PC-9 (cell line): ENCODE measurements at places on chromosomes 7 and 10. TPM values are rescaled to one million over a fixed set of nuclear protein-coding genes. Genes with fewer than 3 reads are reported as not detected.
A peak's percentile ranks its signal among the peaks of the same experiment; 100 is the strongest.

DNA sequence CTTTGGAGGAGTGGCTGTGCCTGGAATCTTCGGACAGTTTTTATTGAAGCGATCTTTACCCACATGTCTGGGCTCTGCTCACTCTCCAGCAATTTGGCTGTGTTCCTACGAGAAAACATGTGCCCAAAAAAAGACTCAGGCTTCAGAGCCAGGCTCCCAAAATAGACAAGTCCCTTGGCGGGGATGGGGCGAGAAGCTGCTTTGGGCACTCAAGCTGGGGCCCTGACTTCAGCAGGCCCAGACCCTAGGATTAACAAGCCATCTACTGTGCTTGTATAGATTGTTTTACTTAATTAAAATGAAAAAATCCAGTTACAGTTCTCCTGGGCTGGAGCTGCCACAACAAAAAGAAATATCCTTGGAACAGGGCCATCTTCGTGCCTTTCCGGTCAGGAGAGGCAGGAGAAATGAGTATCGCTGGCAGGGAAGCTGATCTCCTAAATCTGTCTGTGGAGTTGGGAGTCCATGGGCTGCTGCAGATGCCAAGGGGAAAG, 51.4 kb upstream of the PDCD4 start:
- no peak for DNase-seq

The ASB10 gene
- not detected in 2 replicates for total RNA-seq

The CASP2 gene
- total RNA-seq, result 52.7 and 67.2 TPM in 2 replicates

The ACTR3C gene
- 24.1 and 34.5 TPM in 2 replicates for total RNA-seq

- DNase-seq, result no peak
These were observed 13.5 kb downstream of the KCNH2 start for GRCh38 chr7:150964593-150965111.

- DNase-seq, result peak; percentile 61
These were observed 25.0 kb downstream of the ABLIM1 start for GRCh38 chr10:114632869-114633715.
